ENCODE measurements at places on chromosomes 1 and 21.
A peak's percentile ranks its signal among the peaks of the same experiment; 100 is the strongest.

DNA sequence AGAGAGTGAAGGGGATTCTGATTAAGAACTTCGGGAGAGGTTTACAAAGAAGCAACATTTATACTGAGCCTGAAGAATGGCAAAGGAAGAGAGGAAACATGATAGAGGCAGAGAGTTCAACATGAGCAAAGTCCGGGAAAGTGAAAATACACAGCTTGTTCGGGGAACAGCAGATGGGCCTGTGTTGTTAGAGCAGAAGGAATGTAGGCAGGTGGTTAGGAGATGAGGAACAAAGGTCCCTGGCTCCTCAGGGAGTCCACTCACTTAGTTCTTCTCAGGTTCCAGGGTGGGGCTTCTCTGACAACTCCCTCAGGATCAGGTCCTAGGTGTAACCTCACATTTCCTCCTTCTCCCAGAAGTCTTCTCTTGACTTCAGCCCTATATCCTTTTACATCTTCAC lies 5.1 kb upstream of the ZNF326 start:
- no peak for DNase-seq

DNA sequence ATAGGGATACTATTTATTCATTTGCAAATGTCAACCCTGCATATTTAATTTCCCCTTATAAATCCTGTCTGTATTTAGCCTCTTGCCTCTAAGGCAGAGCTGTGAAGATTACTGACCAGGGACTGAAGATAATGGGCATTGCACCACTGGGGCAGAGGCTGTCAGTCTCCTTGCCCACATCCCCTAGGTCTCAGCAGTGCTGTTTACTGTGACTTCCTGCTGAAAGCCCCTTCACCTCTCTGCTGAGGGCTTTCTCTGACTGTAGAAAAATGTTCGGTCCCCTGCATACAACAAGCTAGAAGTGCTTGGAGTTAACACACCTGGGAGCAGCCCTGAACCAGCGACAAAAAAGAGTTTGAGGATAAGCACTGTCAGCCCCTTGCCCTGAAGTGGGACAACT lies 28.8 kb downstream of the SLC5A9 start:
- no peak for DNase-seq

GRCh38 chr1:16127676-16128337 lies 28.1 kb downstream of the EPHA2 start:
- DNase-seq = no peak

- DNase-seq = no peak
Observed at GRCh38 chr1:212700223-212700891, 717 bp upstream of the BATF3 start.

DNA sequence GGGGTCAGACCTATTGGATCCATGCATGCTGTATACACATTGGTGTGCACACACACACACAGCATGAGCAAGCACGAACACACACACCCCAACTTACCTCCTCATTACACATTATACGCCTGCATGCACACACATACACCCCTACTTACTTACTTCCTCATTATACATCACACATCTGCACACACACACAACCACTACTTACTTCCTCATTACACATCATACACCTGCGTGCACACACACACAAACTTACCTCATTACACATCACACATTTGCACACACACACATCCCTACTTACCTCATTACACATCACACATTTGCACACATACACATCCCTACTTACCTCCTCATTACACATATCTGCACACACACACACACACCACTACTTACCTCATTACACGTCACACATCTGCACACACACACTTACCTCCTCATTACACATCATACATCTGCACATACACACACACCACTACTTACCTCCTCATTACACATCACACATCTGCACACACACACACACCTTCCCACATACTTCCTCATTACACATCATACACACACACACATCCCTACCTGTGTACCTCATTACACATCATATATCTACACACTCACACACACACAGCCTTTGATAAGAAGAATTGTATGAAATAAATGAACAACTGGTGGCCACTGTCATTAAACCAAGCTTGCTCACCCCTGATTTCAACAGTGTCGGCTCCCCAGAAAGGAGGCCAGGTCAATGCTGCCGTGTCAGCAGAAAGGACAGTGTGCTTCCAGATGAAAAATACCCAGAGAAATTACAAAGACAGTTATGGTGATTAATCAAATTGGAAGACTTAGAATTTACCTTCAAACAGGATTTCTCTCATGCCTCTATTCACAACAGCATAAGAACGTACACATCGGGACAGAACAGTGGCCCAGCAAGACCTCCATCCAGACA lies 117.8 kb downstream of the SETD4 start:
- DNase-seq = no peak

- DNase-seq = no peak
Observed at GRCh38 chr1:93490357-93490756, 42.4 kb downstream of the FNBP1L start.

- DNase-seq = no peak
Observed at GRCh38 chr1:232648316-232648715, 18.4 kb upstream of the SIPA1L2 start.

- DNase-seq = peak; percentile 69
Observed at GRCh38 chr1:43688594-43689000, 18.7 kb upstream of the ST3GAL3 start.

- DNase-seq = no peak
Observed at GRCh38 chr1:29525941-29526340, 289.6 kb downstream of the PTPRU start.

GRCh38 chr1:39173995-39174380 lies 30.5 kb upstream of the MACF1 start:
- no peak for DNase-seq

- no peak for DNase-seq
Observed at GRCh38 chr1:212666116-212666775, 33.4 kb downstream of the BATF3 start.

DNA sequence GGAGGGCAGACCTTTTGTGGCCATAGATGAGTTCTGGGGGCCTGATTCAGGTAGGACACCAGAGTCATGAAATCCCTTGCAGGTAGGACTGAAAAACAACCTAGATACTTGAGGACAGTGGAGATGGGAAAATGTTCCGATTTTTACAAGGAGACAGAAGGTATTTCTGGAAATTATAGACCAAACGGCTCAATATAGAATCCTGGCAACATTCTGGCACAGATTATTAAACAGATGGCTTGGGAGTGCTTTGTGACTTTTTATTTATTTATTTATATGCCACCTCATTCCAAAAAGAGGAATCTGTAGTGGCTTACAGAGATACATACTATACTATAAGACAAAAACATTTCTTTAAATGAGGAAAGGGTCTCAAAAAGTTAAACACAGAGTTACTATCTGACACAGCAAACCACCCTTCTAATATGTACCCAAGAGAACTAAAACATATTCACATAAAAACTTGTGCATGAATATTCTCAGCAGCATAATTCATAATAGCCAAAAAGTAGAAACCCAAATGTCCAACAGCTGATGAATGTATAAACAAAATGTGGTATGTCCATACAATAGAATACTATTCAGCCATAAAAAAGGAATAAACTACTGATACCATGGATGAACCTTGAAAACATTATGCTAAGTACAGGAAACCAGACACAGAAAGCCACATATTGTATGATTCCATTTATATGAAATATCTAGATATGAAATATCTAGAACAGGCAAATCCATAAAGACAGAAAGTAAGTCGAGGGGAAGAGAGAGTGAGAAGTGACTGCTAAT lies 49.8 kb downstream of the CDK18 start:
- no peak for DNase-seq

- DNase-seq = no peak
Observed at GRCh38 chr1:219518168-219518906, 94.6 kb downstream of the ZC3H11B start.

DNA sequence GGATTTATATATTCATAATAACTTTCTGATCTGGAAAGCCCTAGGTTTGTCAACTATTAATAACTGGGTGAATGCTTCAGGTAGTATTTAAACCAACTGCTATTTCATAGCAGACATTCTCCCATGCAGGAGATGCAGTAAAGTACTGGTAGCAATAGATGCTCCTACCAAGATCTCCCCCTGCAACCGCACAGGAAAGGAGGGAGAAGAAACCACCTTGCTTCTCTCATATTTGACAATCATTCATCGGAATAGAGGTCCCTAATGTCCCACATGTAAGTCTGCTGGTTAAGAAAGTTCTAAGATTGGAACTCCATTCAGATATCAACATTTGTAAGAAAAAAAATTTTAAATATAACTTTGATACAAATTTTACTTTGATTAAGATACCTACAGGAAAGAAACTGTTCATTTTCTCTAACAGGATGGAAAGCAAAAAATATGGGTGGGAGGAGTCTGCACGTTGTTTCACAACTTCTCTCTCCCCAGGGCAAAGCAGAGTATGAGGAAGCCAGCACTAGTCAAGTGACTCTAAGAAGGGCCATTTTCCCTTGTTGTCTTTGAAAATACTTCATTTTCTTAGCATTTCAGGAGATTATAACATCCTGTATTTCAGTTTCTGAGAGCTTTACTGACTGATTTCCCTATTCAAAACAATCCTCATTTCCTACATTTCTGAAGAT lies at the start of gene PYHIN1:
PYHIN1 (plus strand) TSS at position 498 of the 683 bp plus-strand sequence. CDS start 5,359 bp downstream, outside the sequence.
- DNase-seq = no peak

GRCh38 chr1:109990302-109990653 lies 5.7 kb downstream of the AHCYL1 start:
- no peak for DNase-seq

GRCh38 chr1:109269981-109270622 lies 12.8 kb downstream of the PSRC1 start:
- no peak for DNase-seq

DNA sequence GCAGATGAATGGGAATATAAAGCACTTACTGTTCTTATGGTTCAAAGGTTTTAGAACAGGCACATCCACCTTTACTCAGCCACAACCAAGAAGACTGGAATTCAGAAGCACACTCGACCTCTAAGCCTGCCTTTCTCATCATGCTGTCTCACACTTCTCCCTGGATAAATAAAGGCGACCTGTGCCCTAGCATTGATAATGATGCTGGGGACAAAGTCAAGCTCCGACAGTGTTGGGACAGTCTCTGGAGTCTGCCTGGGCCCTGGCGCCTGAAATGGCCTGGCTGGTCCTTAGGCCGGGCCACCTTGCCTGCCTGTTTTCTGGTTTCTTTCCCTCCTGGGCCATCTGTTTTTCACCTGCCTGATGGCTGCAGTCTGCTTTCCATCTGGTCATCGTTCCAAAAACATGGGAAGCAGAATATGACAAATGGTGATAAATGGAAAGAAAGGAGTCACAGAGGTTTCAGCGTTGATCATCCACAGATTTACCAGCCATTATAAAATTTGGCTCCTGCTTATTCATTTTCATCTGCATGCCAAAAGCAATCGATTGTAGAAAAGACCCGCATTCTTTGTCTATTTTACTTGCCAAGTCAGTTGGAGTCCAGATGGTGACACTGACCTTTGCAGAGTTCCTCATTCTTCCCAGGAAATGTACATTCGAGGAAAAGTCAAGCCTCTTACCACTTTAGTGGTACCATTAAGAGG lies 91.2 kb upstream of the KCNJ15 start:
- peak; percentile 8 for DNase-seq

DNA sequence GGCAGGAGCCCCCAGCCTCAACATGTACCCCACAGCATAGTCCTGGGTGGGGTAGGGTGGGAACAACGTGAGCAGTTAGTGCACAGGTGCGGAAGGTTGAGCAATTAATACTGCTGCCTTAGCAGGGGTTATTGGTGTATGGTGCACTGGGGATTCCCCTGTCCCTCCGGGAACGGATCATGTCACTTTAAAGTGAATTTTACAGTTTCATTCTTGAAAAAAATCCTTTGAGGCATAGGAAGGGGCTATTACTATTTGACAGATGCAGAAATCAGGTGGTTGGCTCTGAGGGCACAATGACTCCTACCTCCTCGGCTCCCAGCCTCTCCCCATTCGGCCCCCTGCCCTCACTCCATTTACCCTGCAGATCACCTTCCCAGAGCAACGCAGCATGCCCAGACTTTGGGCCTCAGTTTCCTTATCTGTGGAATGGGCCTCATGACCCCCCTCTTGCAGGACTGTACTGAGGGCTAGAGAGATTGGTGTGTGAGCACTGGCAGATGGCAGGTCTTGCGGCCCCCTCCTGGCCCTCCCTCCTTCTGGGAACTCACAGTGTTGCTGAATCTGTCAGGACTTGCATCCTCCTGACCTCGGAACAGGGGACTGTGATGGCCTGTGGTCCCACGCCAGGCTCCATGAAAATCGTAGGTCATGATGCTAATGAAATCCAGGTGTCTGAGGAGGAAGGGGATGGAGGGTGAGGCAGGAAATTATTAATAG lies 5.1 kb upstream of the MYBPH start:
- no peak for DNase-seq

GRCh38 chr1:7346600-7347570 lies 424.2 kb upstream of the VAMP3 start:
- DNase-seq = no peak

DNA sequence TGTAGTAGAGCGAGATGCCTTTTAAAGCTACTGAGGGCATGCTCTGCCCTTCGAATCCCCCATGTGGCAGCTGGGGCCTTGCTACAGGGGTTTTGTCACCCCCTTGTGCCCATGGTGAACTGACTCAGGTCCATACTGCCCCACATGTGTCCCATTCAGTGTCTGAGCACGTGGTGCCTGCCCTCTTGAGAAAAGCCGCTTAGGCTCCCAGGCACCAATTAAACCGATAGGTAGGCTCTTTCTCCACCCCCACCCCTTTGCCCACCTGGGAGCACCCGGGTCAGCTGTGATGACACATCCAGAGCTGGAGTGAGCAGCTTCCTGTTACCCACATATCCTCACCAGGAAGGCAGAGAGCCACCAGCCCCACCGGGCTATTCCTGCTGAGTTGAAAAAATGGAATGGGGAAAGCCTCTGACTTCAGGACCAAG lies 30.5 kb downstream of the TMCC2 start:
- no peak for DNase-seq

GRCh38 chr1:206116873-206117150 lies 376 bp downstream of the AVPR1B start:
- DNase-seq = no peak

- no peak for DNase-seq
Observed at GRCh38 chr1:64323882-64324281, 120.5 kb downstream of the UBE2U start.

DNA sequence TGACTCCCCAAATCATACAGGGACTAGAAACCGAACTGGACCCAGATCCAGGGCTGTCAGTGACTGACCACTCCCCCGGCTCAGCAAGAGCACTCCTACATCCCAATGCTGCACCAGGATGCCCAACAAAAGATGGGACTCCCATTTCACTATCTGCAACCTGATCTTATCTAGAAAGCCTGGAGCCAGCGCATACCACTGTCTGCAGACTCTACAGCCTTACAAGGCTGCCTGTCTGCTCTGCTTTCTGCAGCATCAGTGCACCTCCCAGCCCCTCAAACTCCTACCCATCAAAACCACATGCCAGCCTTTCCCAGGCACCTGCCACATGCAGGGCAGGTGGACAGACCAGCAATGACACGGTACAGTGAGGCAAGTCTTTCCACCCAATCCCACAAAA lies 52.2 kb downstream of the SSBP3 start:
- no peak for DNase-seq

DNA sequence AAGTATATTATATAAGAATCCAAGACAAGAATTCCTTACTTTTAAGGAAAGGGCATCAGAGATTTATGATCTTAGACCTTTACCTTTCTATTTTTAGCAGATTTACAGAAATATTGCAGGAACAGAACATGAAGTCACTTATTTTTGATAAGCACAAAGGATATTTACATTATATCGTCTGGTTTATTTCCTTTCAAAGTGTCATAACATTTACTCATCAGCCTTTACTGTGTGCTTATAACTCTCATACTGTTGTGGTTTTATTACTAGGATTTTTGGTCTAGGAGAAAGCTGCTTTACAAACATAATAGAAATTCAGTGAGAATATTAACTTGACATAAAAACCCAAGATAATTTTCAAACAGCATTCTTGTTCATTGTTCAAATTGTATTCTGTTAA lies 47.6 kb downstream of the APP start:
- DNase-seq = peak; percentile 31

All from dermis microvascular lymphatic vessel endothelial cell (primary cell).